ENCODE measurements at places on chromosomes 11 and 22.

GRCh38 chr11:129323896-129324502 lies 51.6 kb upstream of the BARX2 start:
- no peak for DNase-seq

DNA sequence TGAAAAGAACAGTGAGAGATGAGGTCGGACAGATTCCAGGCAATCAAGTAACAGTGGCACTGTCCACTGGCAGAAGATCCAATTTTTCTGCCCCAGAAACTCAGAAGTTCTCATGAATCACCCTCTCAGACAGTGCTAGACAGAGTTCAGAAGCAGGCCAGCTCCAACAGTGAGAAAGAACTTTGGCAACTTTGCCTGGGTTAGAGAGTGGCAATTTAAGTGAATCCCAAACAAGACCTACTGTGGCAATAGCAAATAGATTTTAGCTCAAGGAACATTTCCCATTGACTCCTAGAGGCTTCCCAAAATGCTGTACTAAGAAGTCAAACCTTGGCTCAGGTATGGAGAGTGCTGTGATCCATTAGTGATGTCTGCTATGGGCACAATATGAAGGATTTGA lies 12.3 kb downstream of the CD44 start:
- DNase-seq: no peak

DNA sequence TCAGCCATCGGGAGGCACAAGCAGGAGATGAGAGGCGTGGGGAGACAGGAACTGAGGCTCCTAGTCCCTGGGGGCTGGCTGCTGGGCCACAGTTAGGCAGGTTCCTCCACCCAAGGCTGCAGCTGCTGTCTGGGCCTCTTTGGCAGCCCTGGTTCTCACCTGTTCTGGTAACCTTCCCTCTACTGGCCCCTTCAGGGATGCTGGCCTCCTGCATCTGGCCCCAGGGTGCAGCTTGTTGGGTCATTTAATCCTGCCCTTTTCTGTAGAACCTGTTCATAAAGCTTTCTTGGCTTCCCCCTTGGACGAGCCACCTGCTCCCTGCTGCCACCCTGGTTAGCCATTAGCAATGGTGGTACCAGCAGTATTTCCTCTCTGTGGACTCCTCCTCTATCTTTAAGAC lies 5.5 kb downstream of the USH1C start:
- DNase-seq: no peak

- DNase-seq: no peak
Measured at GRCh38 chr11:103047837-103048236, 44.1 kb downstream of the DCUN1D5 start.

- no peak for DNase-seq
Measured at GRCh38 chr11:106624377-106624776, 393.9 kb downstream of the GUCY1A2 start.

- DNase-seq: no peak
Measured at GRCh38 chr11:85845124-85845631, 10.0 kb upstream of the CCDC83 start.

DNA sequence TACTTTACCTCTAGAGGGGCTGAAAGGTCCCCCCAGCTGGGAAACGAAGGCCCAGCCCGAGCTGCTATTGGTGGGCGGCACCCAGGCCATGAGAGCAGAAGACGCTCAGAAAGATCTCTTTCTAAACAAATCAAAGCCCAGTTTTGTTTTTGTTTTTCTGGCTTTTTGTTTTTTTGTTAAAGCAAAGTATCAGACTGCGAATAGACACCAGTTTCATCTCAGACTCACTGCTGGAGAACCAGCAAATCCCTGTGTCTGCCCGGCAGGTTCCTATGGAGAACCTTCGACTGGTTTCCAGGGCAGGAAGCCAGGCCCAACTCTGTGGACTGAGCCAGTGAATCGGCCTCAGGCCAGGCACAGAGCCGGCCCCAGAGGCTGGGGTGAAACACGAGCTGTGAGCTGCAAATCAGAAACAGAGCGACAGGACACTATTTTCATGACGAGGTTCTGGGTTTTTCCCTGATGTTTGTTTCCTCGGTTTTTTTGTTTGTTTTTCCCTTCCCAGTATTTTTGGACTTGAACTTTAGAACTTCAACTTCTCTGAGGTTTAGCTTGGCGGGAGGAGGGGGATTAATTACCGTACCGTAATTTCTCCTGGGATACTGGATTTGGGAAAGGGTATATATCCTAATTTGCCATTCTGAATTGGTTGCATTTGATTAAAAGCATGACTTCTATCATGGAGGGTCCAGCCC lies 16.0 kb upstream of the B4GALNT4 start:
- DNase-seq: peak; percentile 82

DNA sequence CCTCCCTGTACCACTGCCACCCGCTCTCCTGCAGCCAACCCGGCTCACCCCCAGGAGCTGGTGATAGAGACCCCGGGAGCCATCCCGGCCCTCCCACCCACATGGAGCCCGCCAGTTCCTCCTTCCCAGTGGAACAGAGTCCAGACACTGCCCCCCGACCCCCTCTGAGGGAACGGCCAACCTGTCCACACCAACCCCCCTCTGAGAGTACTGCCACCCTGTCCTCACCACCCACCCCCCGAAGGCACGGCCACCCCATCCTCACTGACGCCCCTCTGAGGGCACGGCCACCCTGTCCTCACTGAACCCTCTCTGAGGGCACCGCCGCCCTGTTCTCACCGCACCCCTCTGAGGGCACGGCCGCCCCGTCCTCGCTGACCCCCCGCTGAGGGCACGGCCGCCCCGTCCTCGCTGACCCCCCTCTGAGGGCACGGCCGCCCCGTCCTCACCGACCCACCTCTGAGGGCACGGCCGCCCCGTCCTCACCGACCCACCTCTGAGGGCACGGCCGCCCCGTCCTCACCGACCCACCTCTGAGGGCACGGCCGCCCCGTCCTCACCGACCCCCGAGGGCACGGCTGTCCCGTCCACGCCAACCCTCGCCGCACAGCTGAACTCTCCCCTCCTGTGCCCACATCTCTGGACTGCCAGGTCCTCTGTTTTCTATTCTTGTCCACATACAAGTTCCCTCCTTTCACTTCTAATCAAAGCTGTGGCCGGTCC lies 18.0 kb downstream of the TOLLIP start:
- DNase-seq: peak; percentile 1

DNA sequence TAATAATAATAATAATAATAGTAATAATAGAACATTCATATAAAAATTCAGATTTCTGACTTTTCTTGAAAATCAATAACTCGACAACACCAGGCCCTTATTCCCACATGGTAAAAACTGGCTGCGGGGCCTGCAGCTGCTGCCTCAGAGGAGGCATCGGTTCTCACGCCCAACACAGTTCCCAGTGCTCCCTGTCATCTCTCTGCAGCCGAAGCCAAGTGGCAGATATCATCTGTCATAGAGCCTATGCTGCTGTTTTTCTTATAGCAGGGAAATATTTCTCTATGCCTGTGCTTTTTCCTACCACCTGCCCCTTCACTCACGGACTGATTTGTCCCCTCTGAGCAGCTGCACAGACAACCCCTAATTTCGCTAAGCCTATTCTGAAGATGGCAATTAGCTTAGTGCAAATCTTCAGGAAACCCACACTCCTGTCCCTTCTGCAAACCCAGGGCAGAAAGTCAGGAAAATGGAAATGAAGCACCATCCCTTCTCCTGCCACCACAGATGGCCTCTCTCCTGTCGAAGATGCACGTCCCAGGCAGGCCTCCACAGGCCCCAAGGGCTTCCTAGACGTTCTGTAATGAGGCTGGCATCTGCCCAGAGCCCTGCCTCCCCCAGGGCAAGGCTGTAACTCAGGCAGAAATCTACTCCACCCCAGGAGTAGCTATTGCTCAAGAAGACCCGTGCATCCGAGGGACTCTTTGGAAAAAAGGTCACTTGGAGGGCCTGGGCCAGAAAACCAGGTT lies 66.7 kb downstream of the SYN3 start:
- peak; percentile 30 for DNase-seq

Measured in left colon (tissue), 2 donors.